GDM1 (cell line): ENCODE measurements at places on chromosomes 12 and 14.

GRCh38 chr12:19434538-19434937 lies 4.8 kb upstream of the AEBP2 start:
- DNase-seq, result peak; percentile 13

GRCh38 chr12:124501112-124501561 lies 66.3 kb downstream of the NCOR2 start:
- DNase-seq, result no peak

- DNase-seq, result no peak
These were observed at the start of gene INF2 for GRCh38 chr14:104689109-104689880. INF2 (plus strand) TSS chr14:104689618; CDS start chr14:104701366, 11,748 bp downstream.

- no peak for DNase-seq
These were observed 108.0 kb downstream of the PPM1A start for GRCh38 chr14:60356906-60357550.

DNA sequence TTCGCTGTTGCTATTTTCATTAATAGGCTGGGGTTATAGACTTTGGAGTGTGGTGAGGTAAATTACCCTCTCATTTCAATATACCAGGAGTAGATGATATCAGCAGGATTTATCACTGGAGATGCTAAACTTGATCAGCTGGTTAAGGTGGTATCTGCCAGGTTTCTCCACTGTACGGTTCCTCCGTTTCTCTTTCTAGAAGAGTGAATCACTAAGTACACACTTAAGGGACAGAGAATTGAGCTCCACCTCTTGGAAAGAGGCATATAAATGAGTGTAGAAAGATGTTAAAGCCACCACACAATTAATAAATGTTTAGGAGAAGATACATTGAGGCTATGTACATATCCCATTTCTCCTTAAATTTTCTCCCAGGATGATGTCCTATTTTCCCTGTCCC lies 277.4 kb upstream of the GRIP1 start:
- no peak for DNase-seq

- DNase-seq, result no peak
These were observed 50.9 kb downstream of the CHGA start for GRCh38 chr14:92973798-92974372.
